ENCODE measurements at places on chromosomes 7 and 10.

GRCh38 chr10:89074120-89074519 lies 83.5 kb downstream of the FAS start:
- DNase-seq, result no peak

DNA sequence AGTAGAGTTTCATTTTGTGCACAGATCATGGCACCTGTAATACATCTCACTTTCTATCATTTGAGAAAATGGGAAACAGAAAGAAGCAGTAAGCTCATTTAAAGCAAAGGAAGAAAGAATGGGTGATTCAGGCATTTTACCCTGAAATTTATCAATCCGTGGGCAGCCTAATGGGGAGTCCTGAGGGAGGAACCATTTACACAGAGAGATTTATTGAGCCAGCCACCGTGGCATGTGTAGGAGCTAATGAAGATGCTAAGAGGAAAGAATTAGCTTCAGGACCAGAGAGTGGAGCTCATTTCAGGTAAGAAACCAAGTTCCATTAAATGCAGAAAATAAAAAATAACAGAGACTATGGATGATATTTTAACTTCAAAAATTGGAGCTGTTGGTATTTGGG lies 443.4 kb upstream of the COBL start:
- DNase-seq, result no peak

DNA sequence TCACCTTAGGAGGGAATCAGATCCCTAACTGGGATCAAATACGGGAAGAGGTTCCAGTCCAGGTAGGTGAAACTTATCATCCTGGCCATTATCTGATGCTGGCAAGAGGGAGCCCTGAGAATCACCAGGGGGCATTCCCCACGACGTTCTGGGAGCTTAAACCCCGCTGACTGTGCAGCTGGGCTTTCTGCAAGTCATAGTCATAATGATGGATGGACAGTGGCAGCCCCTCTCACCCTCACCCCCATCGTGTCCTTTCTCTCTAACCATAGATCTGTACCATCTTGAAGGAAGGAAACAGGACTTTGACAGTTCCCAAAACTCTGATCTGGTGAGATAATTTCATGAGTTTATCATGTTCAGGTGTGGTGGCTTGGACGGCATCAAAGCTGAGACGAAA lies 50.2 kb downstream of the GATA3 start:
- no peak for DNase-seq

GRCh38 chr7:49775065-49775948 lies 1.9 kb downstream of the VWC2 start:
- no peak for DNase-seq

GRCh38 chr10:132918264-132918616 lies 24.1 kb downstream of the CFAP46 start:
- no peak for DNase-seq

DNA sequence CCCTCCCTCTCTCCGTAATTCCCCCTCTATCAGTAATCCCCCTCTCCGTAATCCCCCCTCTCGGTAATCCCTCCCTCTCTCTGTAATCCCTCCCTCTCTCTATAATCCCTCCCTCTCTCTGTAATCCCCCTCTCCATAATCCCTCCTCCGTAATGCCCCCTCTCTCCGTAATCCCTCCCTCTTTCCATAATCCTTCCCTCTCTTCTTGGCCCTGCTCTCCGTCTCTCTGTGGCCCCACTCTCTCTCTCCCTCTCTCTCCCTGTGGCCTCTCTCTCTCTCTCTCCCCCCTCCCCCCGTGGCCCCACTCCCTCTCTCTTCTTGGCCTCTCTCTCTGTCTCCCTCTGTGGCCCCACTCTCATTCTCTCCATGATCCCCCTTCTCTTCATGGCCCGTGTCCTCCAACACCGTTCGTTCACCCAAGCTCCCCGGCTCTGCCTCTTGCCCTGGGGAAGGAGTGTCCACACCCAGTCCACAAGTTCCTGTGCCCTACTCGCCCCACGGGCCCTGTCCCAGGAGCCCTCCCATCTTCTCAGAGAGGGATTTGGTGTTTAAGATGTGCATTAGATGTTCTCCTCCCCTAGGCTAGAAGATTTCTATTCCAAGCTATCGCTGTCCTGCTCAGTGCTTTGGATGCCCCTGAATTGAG lies 19.8 kb downstream of the SHH start:
- DNase-seq, result no peak

DNA sequence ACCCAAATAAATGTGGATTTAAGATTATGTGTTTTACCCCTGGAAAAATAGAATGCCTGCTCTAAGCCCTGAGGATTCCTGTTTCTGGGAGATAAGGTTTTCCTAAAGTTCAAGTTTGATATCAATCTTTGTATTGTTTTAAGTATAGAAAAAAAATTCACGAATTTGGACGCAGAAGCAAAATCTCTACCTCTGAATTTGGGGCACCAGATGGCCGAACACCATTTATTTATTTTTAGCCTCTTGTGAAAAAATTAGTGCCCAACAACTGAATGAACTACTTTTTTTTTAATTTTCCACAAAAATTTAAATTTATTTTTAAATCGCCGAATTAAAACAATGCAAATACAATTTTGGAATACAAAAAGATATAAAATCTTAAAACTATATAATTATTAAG lies 128.1 kb upstream of the SP4 start:
- no peak for DNase-seq

DNA sequence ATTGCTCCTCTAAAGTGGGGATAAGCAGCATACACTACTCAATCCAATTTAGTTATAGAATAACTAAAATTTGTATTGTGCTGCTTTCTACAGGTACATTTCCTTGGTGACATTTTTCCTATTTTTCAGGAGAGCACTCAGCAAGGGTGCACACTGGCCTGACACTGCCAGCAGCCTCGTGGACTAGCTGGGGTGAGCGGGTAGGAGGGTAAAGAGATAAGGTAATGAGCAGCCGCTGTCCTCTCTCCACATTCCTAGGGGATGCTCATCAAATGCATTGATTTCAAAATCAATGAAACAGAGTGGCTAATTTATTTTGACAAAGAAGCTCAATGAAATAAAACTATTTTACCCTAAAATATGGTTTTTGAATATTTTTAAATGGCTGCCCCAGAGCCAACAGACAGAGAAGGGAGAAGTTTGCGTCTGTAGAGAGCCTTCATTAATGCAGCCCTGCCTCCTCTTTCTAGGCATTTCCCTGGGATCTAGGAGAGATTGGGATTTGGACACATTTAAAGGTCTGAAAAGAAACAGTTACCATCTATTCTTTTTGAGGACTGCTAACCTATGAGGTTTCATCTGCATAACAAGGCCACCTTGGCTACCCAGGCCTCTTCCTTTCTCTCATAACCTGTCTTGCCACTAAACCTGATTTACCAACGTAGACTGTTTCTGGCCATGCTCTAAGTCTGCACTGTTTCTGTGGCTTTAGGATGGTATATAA lies 561.0 kb downstream of the IPMK start:
- no peak for DNase-seq

DNA sequence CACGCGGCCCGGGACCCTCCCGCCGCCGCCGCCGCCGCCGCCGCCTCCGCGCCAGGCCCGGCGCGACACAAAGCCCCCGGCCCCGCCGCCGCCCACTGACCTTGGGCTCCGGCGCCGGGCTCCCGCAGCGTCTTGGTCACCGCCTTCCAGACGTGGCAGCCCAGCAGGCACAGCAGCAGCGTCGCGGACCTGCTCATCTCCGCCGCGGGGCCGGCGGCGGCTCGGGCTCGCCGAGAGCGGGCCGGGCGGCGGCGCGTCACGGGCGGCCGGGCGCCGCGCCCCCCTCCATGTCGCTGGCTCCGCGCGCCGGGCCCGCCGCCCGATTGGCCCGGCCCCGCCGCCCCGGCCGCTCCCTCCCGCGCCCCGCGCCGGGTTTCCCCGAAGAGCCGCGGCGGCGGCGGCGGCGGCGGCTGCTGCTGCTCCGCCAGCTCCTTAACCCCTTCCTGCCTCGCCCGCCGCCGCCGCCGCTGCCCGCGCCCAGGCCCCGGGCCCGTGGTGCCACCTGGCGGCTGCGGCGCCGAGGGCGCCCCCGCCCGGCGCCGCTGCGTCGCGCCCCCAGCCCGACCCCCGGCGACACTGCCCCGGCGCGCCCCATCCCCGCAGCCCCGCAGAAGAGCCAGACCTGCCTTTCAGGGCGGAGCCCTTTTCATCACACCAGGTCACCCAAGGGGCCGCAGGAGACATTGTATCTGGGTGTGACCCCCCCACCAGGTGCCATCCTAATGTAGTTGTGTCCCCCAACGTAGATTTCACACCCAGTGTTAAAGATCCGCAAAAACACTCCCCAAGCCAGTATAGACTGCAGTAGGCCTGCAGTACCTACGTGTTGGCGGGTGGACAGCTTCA lies at the start of gene FAM171A1:
Gene FAM171A1, minus strand, starts transcription at position 434 of the 846 bp plus-strand sequence. Its CDS starts 237 bp downstream, at position 197.
- DNase-seq, result peak; percentile 49

DNA sequence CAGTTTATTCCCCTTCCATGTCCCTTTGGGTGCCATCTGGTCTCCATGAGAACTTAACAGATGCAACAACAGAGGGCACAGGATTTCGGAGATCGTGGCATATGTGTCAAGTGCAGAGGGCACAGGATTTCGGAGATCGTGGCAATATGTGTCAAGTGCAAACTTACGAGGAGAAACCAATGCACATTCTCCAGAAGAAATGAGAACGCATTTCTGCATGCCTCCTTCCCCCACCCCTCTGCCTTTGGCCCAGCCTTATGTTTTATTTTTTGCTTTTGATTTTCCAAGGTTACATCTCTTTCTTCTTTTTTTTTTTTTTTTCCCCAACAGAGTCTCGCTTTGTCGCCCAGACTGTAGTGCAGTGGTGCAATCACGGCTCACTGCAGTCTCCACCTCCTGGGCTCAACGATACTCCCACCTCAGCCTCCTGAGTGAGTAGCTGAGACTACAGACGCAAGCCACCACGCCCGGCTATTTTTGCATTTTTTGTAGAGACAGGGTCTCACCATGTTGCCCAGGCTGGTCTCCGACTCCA lies 586 bp upstream of the ANKRD26 start:
- no peak for DNase-seq

All from amniotic stem cell (primary cell).